ENCODE measurements at places on chromosomes 5 and 9. TPM values are rescaled to one million over a fixed set of nuclear protein-coding genes. Genes with fewer than 3 reads are reported as not detected.
A peak's percentile ranks its signal among the peaks of the same experiment; 100 is the strongest.

Gene BASP1
- 0.23 TPM for polyA plus RNA-seq

Gene TSSK1B
- polyA plus RNA-seq = not detected

Gene C5orf34
- 0.77 TPM for polyA plus RNA-seq

Gene MCC
- polyA plus RNA-seq = 0.89 TPM

Gene AK3
- 27.1 TPM for polyA plus RNA-seq

Gene AHRR
- 1.0 TPM for polyA plus RNA-seq

Gene OTP
- polyA plus RNA-seq = not detected

GRCh38 chr9:97041898-97042297, 3.0 kb upstream of the CTSV start:
- no peaks in the 10 kb centered on the region for H3K27me3 ChIP-seq
- DNase-seq = no peak
- H3K4me1 ChIP-seq = no peaks in the 10 kb centered on the region
- H3K4me3 ChIP-seq = no peak overlapping the region
- no peak overlapping the region for H3K27ac ChIP-seq
- no peaks in the 10 kb centered on the region for H3K36me3 ChIP-seq

DNA sequence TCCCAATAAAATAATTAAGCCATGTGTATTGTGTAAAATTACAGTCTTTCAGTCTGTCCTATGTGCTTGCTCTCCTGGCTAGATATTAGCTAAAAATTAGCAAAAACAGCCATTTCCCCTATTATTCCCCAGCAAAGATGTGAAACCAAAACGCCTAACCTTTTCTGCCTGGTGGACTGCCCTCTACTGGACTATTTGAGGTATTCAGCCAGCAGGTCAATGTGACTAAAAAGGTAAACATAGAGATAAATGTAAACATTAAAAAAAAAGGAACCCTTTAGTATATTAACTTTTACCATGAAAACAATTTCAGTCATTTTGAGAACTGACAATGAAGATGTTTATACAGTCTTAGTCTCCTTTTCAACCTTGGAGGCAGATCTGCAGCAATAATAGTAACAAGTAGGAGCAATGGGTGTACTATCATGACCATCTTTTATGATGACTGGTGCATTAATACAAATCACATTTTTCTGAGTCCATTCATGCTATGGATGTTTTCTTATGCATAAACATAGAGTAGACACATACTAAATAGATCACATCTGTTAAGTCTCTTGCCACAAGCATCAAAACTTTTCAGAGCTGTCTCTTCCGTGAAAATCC, 10.1 kb downstream of the ATG12 start:
- H3K4me3 ChIP-seq = no peak overlapping the region
- no peak overlapping the region for H3K27ac ChIP-seq
- peaks cover 42% of the 10 kb centered on the region for H3K36me3 ChIP-seq
- H3K27me3 ChIP-seq = no peaks in the 10 kb centered on the region
- no peaks in the 10 kb centered on the region for H3K4me1 ChIP-seq

GRCh38 chr5:40376566-40376965, 303.1 kb upstream of the PTGER4 start:
- DNase-seq = no peak
- H3K4me3 ChIP-seq = no peak overlapping the region
- H3K4me1 ChIP-seq = peaks cover 7% of the 10 kb centered on the region
- no peaks in the 10 kb centered on the region for H3K27me3 ChIP-seq
- H3K27ac ChIP-seq = no peak overlapping the region

DNA sequence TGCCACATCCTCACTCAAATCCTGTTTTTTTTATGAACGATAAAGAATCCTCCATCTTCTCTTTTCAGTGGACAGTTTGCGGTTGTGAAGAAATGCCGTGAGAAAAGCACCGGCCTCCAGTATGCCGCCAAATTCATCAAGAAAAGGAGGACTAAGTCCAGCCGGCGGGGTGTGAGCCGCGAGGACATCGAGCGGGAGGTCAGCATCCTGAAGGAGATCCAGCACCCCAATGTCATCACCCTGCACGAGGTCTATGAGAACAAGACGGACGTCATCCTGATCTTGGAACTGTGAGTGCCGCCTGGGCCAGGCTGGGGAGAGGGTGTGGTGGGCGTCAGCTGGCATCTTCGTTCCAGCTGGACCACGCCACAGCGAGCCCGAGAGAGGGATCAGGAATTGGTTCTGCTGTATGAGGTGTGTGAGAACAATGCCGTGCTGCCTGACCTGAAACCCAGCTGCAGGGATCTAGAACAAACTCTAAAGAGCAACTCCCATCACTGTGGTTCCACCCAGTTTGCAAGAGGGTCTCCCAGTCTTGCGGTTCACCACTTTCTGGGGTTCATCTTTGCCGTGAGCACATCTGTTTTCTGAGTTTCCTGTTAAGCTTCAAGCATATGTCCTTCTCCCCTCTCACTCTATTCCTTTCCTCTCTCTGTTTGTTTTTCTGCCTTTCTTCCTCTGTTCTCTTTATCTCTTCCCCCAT, 107.4 kb downstream of the DAPK1 start:
- no peak overlapping the region for H3K4me3 ChIP-seq
- H3K27ac ChIP-seq = no peak overlapping the region

GRCh38 chr5:6652025-6652424, 18.8 kb downstream of the SRD5A1 start:
- H3K27ac ChIP-seq = no peak overlapping the region
- H3K27me3 ChIP-seq = no peaks in the 10 kb centered on the region
- H3K4me3 ChIP-seq = no peak overlapping the region
- H3K36me3 ChIP-seq = no peaks in the 10 kb centered on the region
- no peaks in the 10 kb centered on the region for H3K4me1 ChIP-seq

DNA sequence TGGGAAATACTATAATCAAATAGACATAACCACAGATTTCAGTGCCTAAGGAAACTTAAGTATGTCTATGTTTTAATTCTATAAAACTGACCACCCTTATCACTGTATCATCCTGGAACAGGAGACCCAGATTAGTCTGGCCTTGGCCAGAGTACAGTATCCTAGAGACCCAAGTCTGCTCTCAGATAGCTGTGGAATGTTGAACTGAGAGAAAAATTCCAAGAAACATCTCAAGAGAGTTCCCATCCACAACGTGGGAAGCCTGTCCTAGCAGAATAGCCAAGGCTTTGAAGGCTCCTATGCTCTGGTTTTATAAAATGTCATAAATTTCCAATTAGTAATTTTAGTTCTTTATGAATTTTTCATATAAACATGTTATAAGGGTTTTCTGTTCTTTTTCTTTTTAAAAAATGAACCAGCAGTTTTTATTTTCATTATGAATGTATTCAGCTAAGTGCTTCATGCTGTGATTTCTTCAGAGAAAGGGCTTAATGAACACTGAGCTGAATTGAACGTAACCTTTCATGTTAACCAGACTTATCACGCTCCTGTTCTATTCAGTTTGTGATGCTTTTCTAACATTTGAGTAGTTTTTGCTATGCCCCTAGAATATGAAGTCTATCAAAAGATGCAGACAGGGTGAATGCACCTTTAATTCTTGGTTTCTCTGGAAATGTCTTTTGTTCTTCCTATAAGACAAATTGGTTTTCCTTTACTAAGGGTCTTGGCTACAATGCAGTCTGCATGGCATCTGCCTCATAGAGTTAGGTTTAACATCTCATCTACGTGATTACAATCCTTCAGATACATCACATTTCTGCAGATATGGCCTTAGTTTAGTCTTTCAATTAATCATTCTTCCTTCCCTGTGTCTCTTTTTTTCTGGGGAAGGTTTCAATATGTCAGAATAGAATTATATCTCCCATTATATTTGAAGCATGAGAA, 230.8 kb downstream of the CYLC2 start:
- no peaks in the 10 kb centered on the region for H3K4me1 ChIP-seq
- H3K4me3 ChIP-seq = no peak overlapping the region
- no peak for DNase-seq
- no peaks in the 10 kb centered on the region for H3K27me3 ChIP-seq
- no peak overlapping the region for H3K27ac ChIP-seq

DNA sequence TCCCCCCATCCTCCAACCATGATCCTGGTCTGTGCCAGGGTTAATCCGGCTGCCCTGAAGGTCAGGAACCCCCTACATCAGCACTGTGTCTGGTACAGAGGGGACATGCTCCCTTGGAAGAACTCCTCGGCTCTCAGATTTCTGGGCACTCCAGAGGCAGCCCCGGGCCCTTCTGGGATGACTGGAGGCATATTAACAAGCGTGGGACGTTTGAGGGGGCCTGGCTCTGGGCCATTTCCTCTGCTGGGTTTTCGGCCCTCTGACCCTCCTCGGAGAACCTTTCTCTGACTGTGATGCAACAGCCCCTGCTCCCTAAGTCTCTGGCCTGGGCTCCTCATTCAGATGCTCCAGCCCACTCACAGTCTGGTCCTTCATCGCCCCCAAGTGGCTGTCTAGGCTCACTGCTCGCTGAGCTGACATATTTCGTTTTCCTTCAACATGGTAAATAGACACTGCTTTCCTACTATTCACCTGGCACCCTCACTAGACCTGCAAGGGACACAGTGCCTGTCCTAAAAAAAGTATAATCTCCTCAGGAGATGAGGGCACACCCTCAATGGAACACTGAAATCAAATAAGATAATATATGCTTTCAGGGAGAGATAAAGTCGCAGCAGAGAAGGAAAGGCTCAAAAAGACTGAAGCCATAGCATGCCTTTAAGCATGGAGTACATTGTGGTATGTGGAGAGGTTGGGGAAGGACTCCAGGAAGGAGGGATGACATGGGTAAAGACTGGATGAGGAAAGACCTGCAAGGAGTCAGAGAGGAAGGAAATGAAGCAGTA, 404.7 kb upstream of the TRPC7 start:
- H3K4me3 ChIP-seq = no peak overlapping the region
- DNase-seq = no peak
- no peaks in the 10 kb centered on the region for H3K36me3 ChIP-seq
- H3K27me3 ChIP-seq = no peaks in the 10 kb centered on the region
- no peaks in the 10 kb centered on the region for H3K4me1 ChIP-seq
- H3K27ac ChIP-seq = no peak overlapping the region

GRCh38 chr5:134439210-134439654, 27.6 kb upstream of the CDKN2AIPNL start:
- peaks cover 11% of the 10 kb centered on the region for H3K4me1 ChIP-seq
- H3K36me3 ChIP-seq = no peaks in the 10 kb centered on the region
- H3K4me3 ChIP-seq = no peak overlapping the region

DNA sequence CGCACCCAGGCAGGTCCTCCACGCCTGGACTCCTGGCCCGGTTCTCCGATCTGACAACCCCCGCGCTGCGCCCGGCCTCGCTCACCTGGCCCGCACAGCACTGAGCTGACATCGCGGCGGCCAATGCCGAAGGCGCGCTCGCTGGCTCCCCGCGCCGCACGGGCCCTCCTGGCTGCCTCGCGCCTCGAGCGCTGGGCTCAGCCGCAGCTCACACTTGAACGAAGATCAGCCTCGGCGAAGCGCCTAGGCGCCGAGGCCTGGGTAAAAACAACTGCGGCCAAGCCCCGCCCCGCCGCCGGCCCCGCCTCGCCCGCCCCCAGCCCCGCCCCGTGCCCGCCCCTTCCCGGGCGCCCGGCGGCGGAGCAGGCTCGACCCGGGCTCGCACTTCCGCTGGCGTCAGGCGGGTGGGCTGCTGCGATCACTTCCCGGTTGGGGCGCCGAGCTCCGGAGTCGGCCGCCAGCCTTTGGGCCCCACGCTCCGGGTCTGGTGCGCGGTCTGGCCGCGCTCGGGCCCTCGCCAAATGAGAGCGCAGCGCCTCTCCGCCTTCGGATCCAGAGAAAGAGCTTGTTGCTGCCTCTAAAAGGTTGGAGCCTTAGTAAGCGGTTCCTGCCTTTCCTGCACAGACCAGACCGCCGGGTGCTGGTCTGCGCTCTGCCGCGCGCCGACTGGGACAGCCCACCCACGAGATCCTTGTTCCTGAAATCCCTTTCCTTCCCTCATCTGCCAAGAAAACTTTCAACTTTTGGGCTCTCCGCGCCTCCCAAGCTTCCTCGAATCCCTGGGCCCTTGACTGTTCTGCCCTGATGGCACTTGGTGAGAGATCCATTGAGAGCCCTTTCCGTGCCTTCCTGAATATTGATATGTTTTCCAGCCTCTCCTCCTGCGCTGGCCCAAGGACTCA, at the start of gene SERINC5:
Gene SERINC5, minus strand, starts transcription at position 238 of the 902 bp plus-strand sequence. Its CDS starts 126 bp downstream, at position 112.
- peak within 1 kb of the TSS; percentile 73 for H3K4me3 ChIP-seq
- peak within 1 kb of the TSS; percentile 88 for H3K27ac ChIP-seq

GRCh38 chr9:89669361-89669842, 64.6 kb downstream of the GADD45G start:
- H3K27ac ChIP-seq = no peak overlapping the region
- H3K27me3 ChIP-seq = no peaks in the 10 kb centered on the region
- H3K4me1 ChIP-seq = no peaks in the 10 kb centered on the region
- no peak for DNase-seq
- no peaks in the 10 kb centered on the region for H3K36me3 ChIP-seq
- no peak overlapping the region for H3K4me3 ChIP-seq

DNA sequence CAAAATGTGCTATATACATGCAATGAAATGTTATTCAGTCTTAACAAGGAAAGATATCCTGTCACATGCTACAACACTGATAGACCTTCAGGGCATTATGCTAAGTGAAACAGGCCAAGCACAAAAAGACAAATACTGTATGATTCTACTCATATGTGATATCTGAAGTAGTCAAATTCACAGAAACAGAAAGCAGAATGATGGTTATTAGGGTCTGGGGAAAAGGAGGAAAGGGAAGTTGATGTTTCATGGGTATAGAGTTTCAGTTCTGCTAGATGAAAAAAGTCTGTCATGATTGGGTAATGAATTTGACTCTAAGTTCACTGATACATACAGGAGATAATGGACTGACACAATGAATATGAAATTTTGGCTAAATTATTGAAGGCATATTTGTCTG, 11.2 kb upstream of the RIC1 start:
- H3K27me3 ChIP-seq = no peaks in the 10 kb centered on the region
- no peak for DNase-seq
- H3K27ac ChIP-seq = no peak overlapping the region
- H3K4me1 ChIP-seq = peaks cover 12% of the 10 kb centered on the region

DNA sequence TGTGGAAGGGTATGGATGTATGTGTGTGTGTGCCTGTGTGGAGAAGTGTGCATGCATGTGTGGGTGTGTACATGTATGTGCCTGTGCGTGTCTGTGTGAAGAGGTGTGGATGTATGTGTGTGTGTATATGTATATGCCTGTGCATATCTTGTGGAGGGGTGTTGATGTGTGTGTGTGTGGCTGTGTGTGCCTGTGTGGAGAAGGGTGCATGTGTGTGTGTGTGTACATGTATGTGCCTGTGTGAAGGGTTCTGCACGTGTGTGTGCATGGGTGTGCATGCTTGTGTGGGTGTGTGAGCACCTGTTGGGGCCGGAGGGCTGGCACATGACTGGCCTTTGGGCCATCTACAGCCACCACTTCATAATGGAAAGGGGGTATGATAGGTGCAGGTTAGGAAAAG, 291.4 kb downstream of the IRX2 start:
- no peaks in the 10 kb centered on the region for H3K4me1 ChIP-seq
- no peak for DNase-seq
- no peaks in the 10 kb centered on the region for H3K36me3 ChIP-seq

GRCh38 chr5:61995486-61995885, 310.5 kb upstream of the KIF2A start:
- H3K36me3 ChIP-seq = no peaks in the 10 kb centered on the region
- H3K4me1 ChIP-seq = no peaks in the 10 kb centered on the region
- DNase-seq = no peak
- no peak overlapping the region for H3K27ac ChIP-seq

- no peaks in the 10 kb centered on the region for H3K36me3 ChIP-seq
- H3K27me3 ChIP-seq = no peaks in the 10 kb centered on the region
- H3K4me1 ChIP-seq = no peaks in the 10 kb centered on the region
- DNase-seq = no peak
- H3K4me3 ChIP-seq = no peak overlapping the region
Measured at GRCh38 chr9:111696796-111697195, 35.4 kb downstream of the GNG10 start.

Measured in naive thymus-derived CD4-positive, alpha-beta T cell (primary cell).